ENCODE measurements at places on chromosomes 5 and 9. TPM values are rescaled to one million over a fixed set of nuclear protein-coding genes. Genes with fewer than 3 reads are reported as not detected.

The ADAMTSL1 gene
- 17.2 TPM for total RNA-seq

- no peak for DNase-seq
Observed at GRCh38 chr5:5046680-5047502, 93.2 kb upstream of the ADAMTS16 start.

- DNase-seq: no peak
Observed at GRCh38 chr9:77384406-77384805, 207.1 kb downstream of the VPS13A start.

- no peak for DNase-seq
Observed at GRCh38 chr9:136671646-136672430, 9.1 kb downstream of the EGFL7 start.

DNA sequence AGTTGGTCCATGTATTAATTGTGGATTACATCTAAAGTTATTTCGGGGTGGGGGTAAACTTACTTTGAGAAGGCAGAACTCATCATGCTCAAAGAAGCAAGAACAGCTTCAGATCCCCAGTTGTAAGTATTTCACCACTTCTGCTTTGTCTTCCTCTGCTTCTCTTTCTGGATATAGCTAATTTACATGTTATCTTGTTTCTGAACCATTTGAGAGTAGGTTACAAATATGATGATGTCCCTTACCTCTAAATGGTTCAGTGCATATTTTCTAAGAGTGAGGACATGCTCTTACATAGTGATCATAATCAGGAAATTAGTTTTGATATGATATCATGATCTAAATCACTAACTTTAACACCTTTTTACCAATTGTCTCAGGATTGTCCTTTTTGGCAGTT lies 11.9 kb downstream of the TRIO start:
- DNase-seq: no peak

DNA sequence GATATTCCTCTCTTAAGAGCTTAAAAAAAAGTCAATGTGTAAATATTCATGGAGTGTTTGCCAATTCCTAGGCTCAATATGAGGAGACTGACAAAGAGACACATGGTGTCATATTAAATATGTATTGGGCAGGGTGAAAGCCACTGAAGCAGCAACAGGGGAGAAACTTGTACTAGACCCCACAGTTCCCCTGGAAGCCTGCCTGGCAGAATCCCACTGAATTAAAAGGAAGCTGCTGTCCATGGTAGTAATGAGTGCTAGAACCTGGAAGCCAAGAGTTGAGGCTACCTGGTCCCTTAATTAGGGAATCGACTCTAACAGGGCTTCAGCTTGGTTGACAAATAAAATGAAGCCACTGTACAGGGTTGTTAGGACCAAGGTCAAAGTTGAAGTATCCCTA lies 129.4 kb upstream of the GPR151 start:
- no peak for DNase-seq
